ENCODE measurements at places on chromosomes 2 and 18.

DNA sequence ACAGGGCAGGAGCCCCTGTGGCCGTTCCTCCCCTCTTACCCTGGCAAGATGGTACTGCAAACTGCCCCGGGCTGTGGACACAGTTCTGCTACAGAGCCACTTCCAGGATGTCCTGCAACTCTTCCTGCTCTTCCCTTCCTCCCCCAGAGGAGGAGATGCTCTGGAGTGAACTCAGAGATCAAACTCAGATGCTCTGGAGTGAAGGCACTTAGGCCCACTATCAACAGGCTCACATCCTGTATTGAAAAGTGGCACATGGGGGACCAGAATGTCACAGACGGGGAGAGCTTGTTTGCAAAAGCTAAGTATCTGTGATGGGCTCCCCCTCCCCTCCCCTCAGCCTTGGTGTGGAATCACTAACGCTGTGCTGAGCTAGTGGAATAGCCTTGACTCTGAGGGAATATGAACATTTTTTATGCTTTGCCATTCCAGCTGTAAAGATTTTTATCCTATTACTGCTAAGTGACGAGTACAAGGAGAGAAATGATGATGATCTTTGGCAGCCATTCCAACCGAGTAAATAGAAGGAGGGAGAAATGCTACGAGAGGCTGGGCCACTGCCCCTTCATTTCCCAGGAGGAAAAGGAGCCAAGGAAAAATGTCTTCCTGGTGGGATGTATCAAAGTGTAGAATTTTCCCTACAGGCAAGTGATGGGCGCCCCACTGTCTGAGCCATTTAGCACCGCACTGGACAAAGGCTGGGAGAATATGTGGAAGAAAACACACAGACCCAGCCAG, 152.6 kb downstream of the GALNT14 start:
- peak; percentile 9 for DNase-seq

DNA sequence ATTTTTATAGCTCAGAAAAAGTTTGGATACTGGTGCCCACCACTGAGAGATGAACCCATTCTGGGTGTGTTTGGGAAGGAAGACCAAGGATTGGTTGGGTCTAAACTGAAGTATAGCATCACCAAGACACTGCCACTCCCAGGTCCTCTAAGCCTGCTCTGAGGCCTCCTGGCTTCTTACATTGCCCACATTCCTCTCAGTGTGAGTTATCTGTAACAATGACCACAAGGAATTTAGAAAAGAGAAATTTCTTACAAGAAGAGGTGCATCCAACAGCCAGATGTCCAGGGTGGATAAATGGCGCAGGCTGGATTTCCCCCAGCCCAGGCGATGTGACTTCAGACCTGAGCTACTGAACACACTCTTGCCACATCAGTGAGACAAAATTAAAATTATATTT, 1.6 kb upstream of the GPR45 start:
- no peak for DNase-seq

GRCh38 chr2:64913357-64913869, 75.8 kb upstream of the SLC1A4 start:
- DNase-seq, result no peak

DNA sequence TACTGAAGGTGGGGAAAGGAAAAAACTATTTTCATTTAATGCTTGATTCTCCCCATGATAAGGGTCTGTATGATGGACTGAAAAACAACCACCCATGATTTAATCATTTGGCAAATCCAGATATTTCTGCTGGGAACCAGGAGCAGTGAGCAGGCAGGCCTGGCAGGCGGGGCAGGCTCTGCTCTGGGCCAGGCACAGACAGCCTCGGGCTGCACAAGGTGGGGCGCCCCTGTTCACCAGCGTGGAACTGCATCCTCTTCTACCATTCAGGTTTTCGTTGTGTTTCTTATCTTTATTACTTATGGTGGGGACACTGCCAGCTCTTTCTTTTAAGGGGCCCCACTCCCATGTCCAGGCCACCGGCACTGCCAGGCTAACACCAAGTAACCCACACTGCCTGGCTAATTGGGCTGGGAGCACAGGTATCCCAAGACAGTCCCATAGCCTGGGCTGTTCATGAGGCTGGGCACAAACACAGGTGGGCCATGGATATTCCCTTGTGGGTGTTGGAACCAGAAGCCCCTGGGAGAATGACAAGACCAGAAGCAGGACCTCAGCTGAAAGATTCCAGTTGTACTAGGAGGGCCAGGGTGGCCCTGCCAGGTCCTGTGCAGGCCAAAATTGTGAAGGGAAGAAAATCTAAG, 57.1 kb upstream of the RALBP1 start:
- no peak for DNase-seq

DNA sequence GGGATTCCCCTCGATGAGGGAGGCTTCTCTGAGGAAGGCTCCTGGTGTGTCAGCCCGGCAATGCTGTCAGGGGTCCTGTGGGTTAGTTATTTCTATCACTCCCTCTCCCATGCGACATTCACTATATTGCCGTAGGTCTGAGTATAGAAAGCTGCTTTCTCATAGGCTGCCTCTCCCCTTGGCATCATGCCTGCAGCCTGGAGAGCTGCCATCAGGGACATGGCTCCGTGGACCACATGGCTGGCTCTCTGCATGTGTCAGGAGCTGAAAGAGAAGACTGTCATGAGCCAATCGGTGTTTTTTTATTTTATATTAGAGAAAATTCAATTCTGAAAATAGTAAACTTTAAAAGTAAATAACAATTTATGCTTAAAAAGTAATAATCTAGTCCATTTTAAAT, 198.0 kb downstream of the CDH20 start:
- DNase-seq, result no peak

DNA sequence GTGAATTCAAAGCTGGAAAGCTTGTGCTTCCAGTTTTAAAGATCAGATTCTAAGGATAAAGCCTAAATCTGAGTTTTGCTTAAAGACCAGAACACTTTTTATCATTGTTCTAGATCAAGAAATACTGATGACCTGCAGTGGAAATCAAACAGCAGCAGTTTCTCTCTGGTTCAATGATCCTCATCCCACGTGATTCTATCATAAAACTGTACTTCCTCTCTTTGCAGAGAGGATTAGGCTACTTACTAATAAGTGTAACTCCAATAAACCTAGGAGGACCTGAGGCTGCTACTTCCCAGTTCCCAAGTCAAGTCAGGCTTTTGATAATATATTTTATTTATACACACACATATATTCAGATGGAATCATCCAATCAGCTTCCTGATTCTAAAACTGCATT, 81.9 kb downstream of the TCF4 start:
- no peak for DNase-seq

DNA sequence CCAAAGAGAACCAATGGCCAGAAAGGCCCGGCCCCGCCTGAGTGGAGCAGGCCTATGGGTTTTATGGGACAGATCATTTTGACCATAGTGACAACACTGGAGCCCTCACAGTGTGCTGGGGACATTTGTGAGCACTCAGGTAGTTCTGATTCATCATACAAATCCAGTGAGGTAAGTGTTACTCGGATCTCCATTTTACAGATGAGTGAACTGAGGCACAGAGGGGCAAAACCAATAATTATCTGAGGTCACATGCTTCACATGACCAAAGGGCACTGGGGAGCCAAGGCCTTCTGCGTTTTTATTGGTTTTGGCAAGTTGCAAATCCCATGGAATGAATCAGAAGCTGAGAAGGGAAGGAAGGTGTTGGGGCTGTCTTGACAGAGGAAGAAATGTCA, 111.5 kb upstream of the MGAT5 start:
- DNase-seq, result no peak
